NCI-H1048 (cell line): ENCODE measurements at places on chromosomes 4 and X.

- no peak for DNase-seq
Observed at GRCh38 chrX:10811111-10811510, 190.7 kb upstream of the MID1 start.

GRCh38 chrX:24839331-24839730, 145.6 kb downstream of the POLA1 start:
- DNase-seq, result no peak

GRCh38 chr4:151239608-151240007, 37.4 kb upstream of the PRSS48 start:
- no peak for DNase-seq

GRCh38 chr4:2803624-2804448, 11.0 kb downstream of the SH3BP2 start:
- DNase-seq, result no peak

GRCh38 chr4:152369902-152370295, 166.0 kb downstream of the FBXW7 start:
- DNase-seq, result no peak

- DNase-seq, result no peak
Observed at GRCh38 chr4:152301381-152301780, 234.5 kb downstream of the FBXW7 start.
